ENCODE measurements at places on chromosomes 7 and 10.

DNA sequence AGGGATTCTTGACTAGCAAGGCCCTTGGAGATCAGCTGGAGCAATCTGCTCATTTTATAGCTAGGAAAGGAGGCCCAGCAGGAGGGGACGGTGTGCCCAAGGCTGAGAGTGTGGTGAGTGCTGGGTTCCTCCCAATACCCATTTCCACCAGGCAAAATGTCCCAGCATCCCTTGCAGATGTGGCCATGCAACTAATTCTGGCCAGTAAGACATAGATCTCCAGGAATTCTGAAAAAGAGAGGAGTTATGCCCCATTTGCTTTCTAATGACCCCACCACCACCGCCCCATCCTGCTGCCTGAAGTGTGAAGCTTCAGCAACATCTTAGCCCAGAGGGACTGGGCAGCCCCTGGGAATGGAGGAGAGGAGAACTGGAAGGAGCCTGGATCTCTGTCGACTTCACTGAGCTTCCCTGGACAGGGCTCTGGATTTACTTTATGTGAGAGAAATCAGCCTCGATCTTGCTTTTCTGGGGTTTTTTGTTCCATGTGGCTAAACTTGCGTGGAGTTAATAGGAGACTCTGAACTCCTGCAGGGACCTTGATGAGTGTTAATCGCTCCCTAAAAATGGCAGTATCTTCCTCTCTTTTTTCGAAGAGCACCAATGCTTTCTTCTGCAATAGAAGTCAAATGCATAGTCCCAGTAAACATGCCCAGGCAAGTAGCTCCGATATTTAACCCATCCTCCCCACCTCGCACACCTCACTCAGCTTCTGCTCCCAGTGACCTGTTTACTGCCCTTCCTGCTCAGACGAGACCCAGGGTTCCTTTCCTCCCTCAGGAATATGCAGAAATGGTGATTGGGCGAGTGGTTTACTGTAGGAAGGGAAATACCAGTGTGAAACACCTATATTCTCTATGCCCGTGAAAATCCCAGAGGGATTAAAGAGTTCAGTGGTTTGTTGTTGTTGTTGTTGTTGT lies 127.5 kb upstream of the GPR26 start:
- DNase-seq = no peak

GRCh38 chr10:22899775-22900174 lies 28.1 kb upstream of the ARMC3 start:
- no peak for DNase-seq

DNA sequence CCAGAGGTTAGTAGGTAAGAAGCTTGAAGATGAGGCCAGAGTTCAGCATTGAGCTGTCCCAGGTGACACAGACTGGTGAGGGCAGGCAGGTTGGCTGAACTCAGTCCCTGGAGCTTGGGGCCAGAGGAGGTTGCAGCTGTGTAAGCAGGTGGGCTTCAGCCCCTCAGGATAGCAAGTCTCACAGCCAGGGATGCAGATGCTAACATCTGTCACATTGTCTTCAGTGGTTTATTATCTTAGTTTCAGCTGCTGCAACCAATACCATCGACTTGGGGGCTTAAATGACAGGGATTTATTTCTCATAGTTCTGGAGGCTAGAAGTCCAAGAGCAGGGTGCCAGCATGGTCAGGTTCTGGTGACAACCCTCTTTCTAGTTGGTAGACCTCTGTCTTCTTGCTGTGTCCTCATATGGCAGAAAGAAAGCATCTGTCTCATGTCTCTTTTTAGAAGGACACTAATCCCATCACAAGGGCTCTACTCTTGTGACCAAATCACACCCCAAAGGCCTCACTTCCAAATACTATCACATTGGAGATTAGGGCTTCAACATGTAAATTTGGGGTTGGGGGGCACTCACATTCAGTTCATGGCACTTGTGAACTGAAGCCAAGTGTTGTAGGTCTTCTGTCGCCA lies 146.2 kb downstream of the KIAA1217 start:
- no peak for DNase-seq

GRCh38 chr7:45872116-45873034 lies 507 bp downstream of the CCDC201 start:
- DNase-seq = no peak

DNA sequence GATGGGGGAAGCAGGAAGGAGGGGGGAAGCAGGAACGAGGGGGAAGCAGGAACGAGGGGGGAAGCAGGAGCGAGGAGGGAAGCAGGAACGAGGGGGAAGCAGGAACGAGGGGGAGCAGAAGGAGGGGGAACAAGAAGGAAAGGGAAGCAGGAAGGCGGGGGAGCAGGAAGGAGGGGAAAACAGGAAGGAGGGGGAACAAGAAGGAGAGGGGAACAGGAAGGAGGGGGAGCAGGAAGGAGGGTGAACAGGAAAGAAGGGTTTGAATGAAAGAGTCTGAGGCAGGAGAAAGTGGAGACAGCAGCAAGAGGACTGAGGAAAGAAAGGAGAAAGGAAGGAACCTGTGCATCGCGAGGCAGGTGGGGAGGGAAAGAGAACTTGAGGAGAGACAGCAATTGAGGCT lies 256.6 kb downstream of the PTEN start:
- DNase-seq = no peak

- no peak for DNase-seq
These were observed 127.6 kb upstream of the CHST15 start for GRCh38 chr10:124220971-124221355.

- no peak for DNase-seq
These were observed 24.5 kb downstream of the ZNF777 start for GRCh38 chr7:149436358-149436757.

GRCh38 chr7:148485618-148486017 lies 104.9 kb upstream of the C7orf33 start:
- no peak for DNase-seq

Measured in RWPE2 (cell line).